Trophoblast cell (in vitro differentiated cells and primary cell): ENCODE measurements at places on chromosomes 7 and 10.

- DNase-seq, result no peak
Measured at GRCh38 chr10:72588266-72588665, 37.6 kb downstream of the MICU1 start.

DNA sequence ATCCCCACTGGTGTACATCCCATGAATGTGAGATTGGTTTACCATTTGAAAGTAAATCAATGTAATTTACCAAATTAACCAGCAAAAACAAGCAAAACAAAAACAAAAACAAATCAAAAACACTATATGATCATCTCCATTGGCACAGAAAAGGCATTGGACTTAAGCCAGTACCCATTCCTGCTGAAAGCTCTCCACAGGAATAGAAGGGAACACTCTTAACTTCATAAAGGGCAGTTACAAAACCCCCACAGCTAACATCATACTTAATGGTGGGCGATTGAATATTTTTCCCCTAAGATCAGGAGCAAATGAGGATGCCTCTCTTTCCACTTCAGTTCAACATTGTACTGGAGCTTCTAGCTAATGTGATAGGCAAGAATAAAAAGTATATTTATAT lies 34.1 kb downstream of the PRKG1 start:
- no peak for DNase-seq

- DNase-seq, result no peak
Measured at GRCh38 chr10:67790534-67791408, 47.2 kb downstream of the DNAJC12 start.

GRCh38 chr10:68647672-68648341 lies 73.2 kb upstream of the CCAR1 start:
- DNase-seq, result peak; percentile 44

DNA sequence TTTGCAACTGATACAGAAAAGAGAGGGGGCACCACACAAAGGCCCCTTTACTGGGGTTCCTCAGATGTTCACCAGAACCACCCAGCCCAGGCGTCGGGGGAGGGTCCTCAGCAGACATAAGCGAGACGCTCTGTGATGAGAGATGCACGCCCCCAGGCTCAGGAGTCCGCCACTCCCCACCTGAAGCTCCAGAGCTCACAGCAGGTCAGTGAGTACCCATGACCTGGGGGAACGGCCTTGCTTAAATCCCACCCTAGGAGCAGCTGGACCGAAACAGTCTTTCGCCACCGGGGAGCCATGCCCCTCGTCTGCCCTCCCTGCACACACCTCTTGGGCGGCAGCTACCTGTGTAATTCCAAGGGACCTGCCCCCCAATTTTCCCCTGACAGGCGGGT lies 2.8 kb downstream of the CRYGN start:
- no peak for DNase-seq

DNA sequence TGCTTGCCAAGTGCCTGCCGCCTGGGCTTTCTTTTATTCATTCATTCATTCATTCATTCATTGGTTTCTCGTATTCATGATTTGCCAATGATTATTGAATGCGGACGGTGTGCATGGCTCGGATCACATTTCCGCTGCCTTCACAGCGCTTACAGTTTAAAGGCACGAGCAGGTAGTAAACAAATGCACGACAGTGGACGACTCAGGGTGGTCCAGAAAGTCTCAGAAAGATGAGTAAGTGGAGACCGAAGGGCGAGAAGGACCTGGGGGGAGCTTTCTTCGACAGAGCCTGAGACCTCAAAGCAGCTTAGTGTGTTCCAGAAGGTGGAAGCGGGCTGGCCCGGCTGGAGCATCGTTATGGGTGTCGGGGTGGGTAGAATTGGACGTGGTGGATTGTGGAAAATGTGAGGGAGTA lies 506 bp downstream of the MCM10 start:
- no peak for DNase-seq

GRCh38 chr7:42469341-42469740 lies 232.3 kb upstream of the GLI3 start:
- no peak for DNase-seq

GRCh38 chr10:94315975-94316464 lies 46.7 kb downstream of the NOC3L start:
- peak; percentile 9 for DNase-seq

DNA sequence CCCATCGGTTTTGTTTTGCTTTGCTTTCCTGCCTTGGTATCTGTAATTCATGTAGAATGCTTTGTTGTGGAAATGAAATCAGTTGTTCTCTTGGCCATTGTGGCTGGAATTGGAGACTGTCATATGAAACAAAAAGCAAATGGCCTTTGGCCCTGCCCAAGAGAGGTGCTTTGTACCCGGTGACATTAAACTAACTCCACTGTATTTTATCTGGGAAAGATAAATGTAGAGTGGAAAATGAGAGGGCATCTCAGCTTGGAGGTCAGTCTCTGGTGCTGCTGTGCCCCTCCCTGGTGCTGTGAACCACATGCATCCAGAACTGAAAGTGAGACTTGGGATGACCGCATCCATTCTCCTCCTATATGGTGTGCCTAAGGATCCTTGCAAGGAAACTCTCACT lies 75.4 kb downstream of the CDK1 start:
- DNase-seq, result no peak

DNA sequence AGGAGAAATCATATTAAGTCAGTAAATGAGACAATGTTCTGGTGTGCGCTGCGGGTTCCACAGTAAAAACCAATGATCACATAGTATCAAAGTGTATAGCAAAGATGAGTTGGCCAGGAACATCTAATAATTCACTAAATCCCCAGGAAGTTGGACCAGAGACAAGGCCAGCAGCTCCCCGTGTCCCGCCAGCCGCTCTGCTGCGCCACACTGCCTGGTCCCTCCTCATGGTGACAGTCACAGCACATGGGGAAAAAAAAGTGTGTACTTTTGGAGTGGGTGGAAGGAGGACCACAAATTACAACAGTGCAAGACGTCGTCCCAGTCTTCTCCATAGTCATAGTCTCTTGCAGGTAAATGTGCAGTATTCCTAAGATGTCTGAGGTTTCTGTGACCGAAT lies 239.0 kb upstream of the RNF32 start:
- DNase-seq, result no peak
